Stimulated activated CD4-positive, alpha-beta T cell treated with anti-CD3 and anti-CD28 coated beads, Interleukin-1b, Interleukin-23, amount 100 ng/mL, for 1 hour (primary cell): ENCODE measurements at places on chromosomes 2 and 18.
A peak's percentile ranks its signal among the peaks of the same experiment; 100 is the strongest.

DNA sequence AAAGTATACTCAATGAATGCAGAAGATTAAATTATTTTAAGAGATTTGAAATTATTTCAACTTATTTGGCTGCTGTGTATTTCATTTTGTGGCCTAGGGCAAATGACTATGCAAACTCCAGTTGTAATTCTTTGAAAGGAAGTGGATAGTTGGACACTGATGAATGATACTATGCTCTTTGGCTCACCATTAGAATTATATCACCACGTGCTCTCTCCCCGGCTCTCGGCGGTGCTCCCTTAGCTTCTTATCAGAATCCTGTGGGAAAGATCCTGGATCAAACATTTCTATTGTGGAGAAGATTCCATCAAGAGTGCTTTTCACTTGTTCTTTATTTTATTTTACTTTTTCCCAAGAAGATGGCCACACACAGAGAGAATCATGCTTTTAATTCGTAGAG lies 55.2 kb downstream of the ADCYAP1 start:
- DNase-seq: no peak

- DNase-seq: peak; percentile 17
Observed at GRCh38 chr2:200466425-200467418, 43.1 kb downstream of the KCTD18 start.

DNA sequence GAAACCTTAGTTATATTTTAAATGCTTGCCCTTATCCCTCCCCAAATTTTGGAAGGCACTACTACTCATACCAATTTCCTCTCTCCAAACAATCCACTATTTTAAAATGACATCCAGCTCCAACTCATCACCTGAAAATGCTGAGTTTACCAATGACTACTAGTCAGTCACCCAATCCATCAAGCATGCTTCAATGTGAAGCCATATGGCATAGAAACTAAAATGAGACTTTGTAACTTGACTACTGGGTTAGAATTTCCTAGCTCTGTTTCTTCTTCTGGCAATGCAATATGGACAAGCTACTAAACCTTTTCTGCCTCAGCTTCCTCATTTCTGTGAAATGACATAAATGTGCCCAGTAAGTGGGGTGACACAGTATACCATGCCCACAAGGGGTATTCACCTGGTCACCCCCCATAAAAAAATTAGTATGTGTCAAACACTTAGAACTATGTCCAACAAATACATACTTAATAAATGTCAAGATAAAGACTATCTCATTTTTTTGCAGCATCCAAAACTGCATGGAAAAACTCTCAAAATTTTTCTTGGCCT lies 10.0 kb upstream of the STPG4 start:
- no peak for DNase-seq

GRCh38 chr2:217742841-217743240 lies 260.0 kb downstream of the TNS1 start:
- DNase-seq: no peak

DNA sequence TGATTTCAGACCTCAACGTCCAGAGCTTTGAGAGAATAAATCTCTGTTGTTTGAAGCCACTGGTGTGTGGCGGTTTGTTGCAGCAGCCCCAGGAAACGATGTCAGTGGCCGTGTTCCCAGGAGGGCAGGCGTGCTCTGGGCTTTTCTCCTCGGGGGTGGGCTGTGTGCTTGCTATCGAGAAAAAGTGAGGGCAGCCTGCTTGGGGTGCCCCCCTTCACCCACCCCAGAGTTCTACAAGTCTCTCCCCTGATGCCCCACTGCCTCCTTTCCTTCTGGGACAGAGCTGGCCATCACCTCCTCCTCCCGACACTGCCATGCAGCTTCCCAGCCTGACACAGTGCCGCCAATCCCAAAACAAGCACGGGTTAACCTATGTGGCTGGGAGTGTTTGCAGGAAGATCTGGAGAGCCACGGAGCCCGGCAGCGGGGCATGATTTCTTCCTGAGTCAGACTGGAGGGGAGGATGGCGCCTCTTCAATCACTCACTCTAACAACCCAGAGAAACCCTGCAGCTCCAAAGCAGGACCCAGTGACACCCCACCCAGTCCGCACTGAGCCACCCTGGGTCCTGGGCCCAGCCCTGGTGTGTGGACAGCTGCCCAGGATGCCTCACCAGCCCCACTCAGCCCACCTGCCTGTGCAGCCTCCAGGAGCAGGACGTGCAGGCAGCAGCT lies 213.7 kb upstream of the RAB6C start:
- DNase-seq: no peak

DNA sequence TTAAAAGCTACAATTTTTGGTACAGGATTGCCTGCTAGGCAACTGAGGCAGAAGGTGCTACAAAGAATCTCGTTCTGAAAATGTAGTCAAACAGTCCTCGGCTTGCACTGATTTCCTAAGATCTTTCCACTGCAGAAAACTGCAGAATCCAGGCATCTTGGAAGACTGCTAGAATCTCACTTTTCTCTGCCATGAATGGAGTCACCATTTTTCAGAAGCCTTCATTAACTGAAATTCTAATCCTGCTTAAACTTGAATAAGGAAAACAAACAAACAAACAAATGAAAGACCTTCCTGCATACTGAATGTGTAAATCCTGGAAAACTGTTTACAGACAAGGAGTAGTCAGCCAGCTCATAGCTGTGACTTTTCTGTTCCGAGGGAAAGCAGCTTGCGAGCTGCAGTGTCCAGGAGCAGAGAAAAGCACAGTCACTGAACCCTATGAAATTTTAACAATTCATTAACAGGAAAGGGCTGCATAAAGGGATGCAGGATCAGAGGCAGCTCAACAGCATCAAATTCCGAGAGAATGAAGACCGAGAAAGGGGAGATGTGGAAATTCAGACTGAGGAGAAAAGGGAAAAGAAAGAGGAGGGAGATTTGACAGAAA lies 210.5 kb upstream of the PIK3C3 start:
- no peak for DNase-seq

DNA sequence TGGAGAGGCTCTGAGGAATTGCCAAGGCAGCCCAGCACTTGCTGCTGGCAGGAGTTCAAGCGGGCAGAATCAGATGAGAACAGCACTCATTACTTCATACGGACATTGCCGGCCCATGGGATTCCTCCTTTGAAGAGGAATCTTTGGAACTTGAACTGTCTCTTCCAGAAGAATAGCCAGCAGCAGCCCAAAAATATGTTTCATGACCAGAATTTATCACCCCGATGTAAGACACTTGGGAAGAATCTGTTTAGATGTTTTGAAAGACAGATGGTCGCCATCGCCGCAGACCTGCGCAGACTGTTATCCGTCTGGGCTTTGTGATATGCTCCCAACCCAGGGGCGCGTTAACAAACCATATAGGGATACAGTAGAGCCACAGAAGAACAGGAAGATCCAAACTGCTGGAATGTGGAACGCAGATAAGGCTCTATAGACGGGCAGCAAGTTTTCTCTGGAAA lies 3.7 kb upstream of the ADI1 start:
- DNase-seq: no peak

DNA sequence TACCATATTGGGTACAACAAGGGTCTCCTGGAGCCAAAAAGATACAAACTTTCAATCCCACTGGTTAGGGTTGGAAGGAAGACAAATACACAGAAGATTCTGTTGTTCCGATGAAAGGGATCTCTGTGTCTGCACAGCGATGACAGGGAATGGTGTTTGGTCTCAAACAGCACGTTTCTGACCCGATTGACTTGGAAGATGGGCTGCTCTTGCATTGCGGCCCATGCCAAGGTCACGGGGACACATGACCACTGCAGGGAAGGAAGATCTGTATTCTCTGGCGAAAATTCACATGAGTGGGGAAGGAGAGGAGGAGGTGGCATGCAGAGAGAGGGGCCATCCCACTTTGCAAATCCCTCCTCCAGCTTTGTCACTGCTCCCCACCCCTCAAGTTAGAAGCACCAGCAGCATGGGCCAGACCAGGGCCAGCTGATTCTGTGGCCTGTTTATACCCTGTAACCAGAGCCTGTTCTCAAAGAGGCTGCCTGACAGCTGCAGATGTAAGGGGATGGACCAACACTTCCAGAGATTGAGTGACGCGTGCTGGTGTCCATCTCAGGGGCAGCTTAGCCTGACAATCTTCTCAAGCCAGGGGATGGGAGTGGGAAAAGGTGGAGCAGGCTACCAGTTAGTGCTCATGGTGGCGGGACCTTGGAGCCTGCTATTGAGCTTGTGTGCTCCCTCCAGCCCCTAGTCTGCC lies 57.2 kb downstream of the TNP1 start:
- no peak for DNase-seq

GRCh38 chr2:15751477-15751876 lies 159.8 kb downstream of the DDX1 start:
- no peak for DNase-seq

- no peak for DNase-seq
Observed at GRCh38 chr2:39996653-39997080, 217.6 kb upstream of the THUMPD2 start.

GRCh38 chr2:44335806-44336538 lies 25.3 kb downstream of the PREPL start:
- DNase-seq: no peak

- no peak for DNase-seq
Observed at GRCh38 chr2:8598295-8599165, 83.3 kb upstream of the ID2 start.

DNA sequence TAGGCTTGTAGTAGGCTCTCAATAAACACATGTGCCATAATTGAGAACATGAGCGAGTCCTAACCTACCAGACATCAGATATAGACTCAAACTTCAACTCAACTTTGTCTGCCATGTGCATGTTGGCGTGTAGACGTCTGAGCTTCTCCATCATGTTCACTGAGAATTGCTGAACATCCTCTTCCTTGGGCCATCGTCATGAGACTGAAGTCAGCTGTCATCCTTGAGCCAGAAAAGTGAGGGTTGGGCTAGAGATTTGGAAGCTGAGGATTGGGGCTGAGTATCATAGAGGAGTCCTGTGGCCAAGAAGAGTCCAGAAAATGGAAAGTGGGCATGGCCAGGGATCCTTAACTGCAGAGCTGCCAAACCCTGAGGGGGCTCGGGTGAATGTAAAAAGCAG lies 7.8 kb upstream of the EFR3B start:
- no peak for DNase-seq

- DNase-seq: no peak
Observed at GRCh38 chr2:79793006-79793405, 280.2 kb downstream of the CTNNA2 start.

- no peak for DNase-seq
Observed at GRCh38 chr2:41720331-41721251, 327.2 kb upstream of the PKDCC start.
